Thoracic aorta (tissue), 2 donors: ENCODE measurements at places on chromosomes 11 and 22. TPM values are rescaled to one million over a fixed set of nuclear protein-coding genes. Genes with fewer than 3 reads are reported as not detected.

DNA sequence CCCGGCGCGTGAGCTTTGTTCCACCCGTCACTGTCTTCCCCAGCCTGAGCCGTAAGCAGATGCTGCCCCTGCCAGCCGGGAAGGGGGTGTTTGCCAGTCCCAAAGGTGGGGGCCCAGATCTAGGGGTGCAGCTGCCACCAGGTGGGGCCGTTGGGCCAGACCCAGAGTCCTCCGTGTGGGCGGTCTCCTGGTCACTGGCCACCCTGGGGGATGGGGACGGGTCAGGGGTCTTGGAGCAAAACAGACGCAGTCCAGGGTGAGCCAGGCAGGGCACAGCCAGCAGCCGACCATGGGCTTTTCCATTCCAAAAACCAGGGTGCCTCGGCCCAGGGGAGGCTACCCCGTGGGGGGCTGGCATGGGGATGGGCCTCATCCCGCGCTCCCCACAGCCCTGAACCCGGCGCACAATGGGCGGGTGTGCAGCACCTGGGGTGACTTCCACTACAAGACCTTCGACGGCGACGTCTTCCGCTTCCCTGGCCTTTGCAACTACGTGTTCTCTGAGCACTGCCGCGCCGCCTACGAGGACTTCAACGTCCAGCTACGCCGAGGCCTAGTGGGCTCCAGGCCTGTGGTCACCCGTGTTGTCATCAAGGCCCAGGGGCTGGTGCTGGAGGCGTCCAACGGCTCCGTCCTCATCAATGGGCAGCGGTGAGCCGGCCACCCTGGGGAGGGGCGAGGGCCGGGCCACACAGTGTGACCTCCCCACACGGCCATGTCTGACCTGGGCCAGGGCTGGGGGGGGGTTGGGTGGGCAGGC is 3.5 kb downstream of the MUC5B start:
- no peak for DNase-seq

DNA sequence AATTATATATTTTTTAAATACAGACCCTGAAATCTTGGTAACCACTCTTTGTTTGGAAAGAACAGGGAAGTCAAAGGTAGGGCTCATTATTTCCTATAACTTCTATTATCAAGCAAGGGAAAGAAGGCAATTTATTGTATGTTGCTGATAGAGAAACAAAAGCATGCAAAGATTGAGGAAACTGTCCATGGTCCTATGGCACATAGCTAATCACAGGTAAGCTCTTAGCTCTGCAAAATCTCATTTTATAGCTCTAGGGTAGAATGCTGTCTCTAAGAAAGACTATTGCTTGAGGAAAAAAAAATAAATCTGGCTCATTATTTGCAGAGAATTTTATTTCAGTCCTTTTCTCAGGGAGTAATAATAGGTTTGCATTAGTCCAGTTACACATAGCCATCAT is 7.4 kb upstream of the GUCY1A2 start:
- DNase-seq: no peak

GRCh38 chr11:66974724-66975404 is at the start of gene C11orf86:
TSS of gene C11orf86 (plus strand) at chr11:66975304. CDS start at chr11:66975363, 59 bp downstream.
- DNase-seq: no peak

DNA sequence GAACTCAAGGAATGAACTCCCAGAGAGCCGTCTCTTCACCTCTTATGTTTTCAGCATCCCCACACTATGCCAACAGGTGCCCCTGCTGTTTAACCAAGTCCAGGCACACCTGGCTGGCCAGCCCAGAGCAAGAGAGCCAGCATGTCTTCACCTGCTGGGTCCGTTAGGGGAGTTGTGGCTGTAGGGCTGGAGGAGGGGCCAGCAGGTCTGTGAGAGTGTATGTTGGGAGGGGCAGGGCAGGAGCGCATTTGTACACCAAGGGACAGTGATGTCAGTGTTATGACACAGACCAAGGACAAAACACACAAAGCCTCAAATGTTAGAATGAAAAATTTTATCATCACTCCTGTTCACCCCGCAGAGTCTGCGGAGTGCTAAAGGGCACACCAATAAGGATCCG is 5.8 kb downstream of the PATZ1 start:
- DNase-seq: no peak

- no peak for DNase-seq
Observed at GRCh38 chr11:10584071-10584501, 15.6 kb upstream of the LYVE1 start.

- peak; percentile 60 for DNase-seq
Observed at GRCh38 chr11:47946682-47947559, 33.4 kb upstream of the PTPRJ start.

- no peak for DNase-seq
Observed at GRCh38 chr22:41469218-41469851, 418 bp downstream of the ACO2 start.

GRCh38 chr11:69940246-69940610 is 121.0 kb upstream of the FGF3 start:
- no peak for DNase-seq

DNA sequence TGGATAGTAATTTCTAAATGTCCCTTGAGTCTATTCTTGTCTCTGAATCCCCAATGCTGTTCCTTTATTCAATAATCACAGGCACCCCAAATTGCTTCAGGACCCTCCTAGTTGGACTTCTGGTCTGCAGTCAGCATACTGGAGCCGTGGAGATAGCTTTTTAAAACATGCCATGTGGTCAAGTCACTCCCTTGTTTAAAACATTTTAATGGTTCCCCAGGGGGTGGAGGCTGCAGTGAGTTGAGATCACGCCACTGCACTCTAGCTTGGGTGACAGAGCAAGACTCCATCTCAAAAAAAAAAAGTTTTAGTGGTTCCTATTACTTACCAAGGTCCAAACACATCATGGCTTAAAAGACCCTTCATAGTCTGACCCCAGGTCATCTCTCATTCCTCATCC is 220.3 kb downstream of the ADAMTS15 start:
- DNase-seq: no peak

GRCh38 chr11:66279092-66279734 is 1.2 kb downstream of the CNIH2 start:
- no peak for DNase-seq

GRCh38 chr11:66271816-66272215 is 3.4 kb downstream of the RAB1B start:
- no peak for DNase-seq

DNA sequence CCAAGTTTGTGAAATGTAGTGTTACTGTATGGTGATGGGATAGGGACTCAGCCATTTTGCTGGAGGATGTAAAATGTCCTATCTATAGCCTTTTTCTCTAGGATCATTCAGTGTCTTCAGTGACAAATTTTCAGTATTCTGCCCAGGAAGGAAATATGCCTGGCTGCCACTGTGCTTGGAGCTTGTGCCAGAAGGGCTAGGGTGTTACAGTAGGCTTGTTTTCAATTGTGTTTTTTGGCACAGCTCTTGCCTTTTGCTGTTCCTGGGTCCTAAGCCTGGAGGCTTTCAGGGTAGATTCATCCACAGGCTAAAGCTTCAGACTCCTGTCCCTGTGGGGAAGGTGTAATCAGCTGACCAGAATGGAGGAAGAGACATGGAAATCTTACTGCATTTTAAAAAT is 22.0 kb upstream of the PHOX2A start:
- DNase-seq: no peak

DNA sequence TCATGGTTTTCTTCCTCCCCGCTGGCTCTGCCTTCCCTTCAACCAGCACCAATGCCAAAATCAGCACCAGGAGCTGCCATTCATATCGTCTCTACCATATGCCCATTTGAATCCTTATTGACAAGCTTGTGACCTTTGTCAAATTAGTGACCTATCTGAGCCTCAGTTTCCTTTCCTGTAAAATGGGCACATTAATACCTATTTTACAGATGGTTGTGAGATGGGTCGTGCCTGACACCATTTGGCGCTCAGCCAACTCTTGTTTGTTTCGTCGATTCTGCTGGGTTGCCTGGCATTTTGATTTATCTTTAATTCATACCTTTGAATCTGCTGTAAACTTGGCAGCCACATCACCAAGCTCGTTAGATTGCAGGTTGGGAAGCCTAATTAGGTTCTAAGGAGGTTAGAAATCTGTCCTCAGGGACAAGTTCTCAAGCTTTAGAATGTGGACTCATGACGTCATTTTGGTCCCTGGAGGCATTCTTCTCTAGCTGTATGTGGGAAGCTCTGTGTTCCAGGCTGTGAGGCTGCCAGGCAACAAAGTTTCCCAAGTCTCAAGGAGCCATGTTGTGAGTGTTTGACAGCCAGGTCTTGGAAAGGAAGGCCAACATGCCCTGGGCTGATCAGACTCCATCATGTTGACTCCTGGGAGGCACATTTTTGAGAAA is 61.0 kb downstream of the RPS6KA4 start:
- DNase-seq: no peak

DNA sequence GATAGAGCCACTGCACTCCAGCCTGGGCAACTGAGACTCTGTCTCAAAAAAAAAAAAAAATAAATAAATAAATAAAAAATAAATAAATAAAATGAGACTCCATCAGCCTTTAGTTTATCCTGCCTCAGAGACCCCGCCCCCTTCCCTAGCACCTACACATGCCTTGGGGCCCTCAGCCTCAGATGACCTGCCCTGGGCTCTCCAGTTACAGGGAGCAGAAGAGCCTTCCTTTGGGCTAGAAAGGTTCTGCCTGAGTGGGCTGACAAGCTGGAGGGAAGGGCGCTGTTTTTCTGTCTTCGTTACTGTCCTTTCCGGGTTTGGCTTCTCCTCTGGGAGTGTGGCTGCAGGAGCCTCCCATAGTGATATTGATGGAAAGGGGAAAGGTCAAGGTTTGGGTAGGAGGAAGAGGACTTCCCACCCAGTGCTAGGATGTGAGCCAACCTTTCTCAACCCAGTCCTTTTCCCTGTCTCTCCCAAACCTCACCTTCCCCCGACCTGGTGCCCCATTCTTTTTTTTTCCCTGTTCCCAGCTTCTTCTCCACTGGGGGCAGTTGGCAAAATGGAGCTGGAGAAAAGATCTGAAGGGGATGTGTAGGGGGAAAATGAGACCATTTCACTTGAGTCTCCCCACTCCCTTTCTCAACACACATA is 1.5 kb upstream of the SF3B2 start:
- no peak for DNase-seq

GRCh38 chr11:125272092-125272491 is 107.5 kb downstream of the PKNOX2 start:
- DNase-seq: no peak

GRCh38 chr11:77442394-77443053 is 31.4 kb downstream of the PAK1 start:
- no peak for DNase-seq

DNA sequence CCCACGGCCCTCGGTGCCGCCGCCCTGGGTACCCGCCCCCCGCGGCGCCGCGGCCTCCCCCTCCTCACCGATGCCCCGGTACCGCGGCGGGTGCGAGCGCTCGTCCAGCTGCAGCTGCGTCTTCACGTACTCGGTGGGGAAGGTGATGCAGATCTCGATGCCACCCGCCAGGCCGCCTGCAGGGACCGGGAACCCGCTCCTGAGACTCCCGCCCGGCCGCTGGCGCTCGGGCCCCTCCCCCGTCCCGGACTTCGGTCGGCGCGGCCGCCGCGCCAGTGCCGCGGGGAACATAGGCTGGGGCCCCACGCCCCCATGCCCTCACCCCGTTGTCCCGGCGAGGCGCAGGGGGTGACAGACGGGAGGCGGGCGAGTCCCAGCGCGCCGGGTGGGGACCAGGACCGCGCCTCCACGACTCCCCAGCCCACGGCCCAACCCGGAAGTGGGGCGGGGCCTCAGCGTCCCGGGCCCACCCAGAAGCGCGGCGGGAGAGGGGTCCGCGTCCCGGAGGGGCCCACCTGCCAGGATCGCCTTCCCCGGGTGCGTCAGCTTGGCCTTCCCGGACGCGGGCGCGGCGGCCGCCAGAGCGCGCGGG is 375 bp downstream of the SLC25A1 start:
- DNase-seq: no peak

DNA sequence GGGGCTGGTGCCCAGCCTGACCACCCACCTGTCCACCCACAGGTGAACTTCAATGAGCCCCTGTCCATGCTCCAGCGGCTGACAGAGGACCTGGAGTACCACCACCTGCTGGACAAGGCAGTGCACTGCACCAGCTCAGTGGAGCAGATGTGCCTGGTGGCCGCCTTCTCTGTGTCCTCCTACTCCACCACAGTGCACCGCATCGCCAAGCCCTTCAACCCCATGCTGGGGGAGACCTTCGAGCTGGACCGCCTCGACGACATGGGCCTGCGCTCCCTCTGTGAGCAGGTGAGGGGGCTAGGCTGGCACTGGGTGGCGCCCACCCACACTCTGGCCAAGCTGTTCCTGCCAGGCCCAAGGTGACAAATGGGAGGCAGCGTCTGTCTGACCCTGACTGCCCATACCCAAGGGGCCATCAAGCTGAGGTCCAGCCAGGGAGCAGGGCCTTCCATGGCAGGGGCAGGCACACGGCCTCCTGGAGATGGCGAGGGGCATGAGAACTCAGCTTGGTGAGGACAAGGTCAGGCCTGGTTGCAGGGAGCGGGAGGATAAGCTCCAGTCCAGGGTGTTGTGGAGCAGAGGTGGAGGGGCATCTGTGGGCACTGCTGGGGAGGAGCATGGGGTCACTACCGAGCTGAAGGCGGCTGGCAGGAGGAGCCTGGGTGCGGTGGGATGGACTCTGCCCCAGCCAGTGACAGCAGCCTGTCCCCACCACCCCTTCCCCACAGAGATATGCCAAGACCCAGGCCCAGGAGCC is 77.7 kb downstream of the MORC2 start:
- DNase-seq: no peak

DNA sequence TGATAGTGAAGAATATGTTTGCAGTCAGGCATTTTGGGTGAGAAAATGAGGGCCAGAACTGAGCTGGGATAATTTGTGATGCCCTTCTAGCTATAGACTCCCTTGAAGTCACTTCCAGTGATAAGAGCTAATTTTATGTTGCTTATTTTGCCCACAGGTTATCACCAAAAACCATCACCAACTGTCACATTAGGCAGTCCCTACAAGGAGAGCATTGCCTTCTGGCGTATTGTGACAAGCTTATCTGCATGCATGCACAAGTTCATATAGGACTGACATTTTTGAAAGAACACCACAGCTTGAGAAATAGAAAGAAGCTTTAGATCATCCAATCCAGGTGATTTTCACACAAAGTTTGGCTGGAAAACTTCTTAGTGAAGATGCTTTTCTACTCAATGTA is 735.3 kb upstream of the RAG2 start:
- no peak for DNase-seq

- DNase-seq: no peak
Observed at GRCh38 chr22:17083811-17084441, 874 bp upstream of the IL17RA start.

GRCh38 chr11:129724866-129725265 is 90.8 kb upstream of the TMEM45B start:
- DNase-seq: no peak

The LMO2 gene
- total RNA-seq: 37.0 TPM

The CFL1 gene
- total RNA-seq: 565 TPM

The PRRG4 gene
- 2.3 TPM for total RNA-seq

The KCNJ1 gene
- total RNA-seq: 1.1 TPM

The EXPH5 gene
- total RNA-seq: 3.2 TPM

The KCNJ11 gene
- total RNA-seq: 2.7 TPM

The CEND1 gene
- not detected for total RNA-seq

The TOM1 gene
- 64.7 TPM for total RNA-seq

The GAL gene
- not detected for total RNA-seq

The SLC35F2 gene
- total RNA-seq: 13.5 TPM

The ELFN2 gene
- not detected for total RNA-seq

The POU2AF1 gene
- total RNA-seq: not detected

The SERPING1 gene
- 674 TPM for total RNA-seq

The ASRGL1 gene
- total RNA-seq: 20.2 TPM

The P2RX6 gene
- not detected for total RNA-seq

The DEUP1 gene
- not detected for total RNA-seq

The PTGDR2 gene
- total RNA-seq: 0.21 TPM

The PHRF1 gene
- total RNA-seq: 31.3 TPM

The PANX3 gene
- not detected for total RNA-seq
